GM23338 (cell line): ENCODE measurements at places on chromosomes 5 and 9. TPM values are rescaled to one million over a fixed set of nuclear protein-coding genes. Genes with fewer than 3 reads are reported as not detected.
A peak's percentile ranks its signal among the peaks of the same experiment; 100 is the strongest.

DNA sequence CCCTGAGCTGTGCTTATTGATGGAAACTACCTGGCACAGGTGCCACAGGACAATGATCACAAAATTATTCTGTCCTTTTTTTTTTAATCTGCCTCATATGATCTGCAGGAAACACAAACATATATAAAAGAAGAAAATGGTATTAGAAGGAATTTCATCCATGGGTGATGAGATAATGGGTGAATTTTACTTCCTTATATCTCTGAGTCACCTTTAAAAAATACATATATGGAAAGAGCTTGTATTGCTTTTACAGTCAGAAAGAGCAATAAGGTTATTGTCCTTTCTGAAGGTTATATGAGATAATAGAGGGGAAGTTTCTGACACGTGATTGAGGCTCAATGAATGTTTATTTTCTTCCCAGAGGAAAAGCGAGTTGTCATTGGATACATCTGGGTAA lies 31.6 kb downstream of the NEURL1B start:
- no peaks in the 10 kb centered on the region for H3K36me3 ChIP-seq
- DNase-seq, result no peak
- no peaks in the 10 kb centered on the region for H3K4me1 ChIP-seq
- no peaks in the 10 kb centered on the region for H3K27me3 ChIP-seq
- H3K27ac ChIP-seq, result no peak overlapping the region
- H3K4me3 ChIP-seq, result no peak overlapping the region

DNA sequence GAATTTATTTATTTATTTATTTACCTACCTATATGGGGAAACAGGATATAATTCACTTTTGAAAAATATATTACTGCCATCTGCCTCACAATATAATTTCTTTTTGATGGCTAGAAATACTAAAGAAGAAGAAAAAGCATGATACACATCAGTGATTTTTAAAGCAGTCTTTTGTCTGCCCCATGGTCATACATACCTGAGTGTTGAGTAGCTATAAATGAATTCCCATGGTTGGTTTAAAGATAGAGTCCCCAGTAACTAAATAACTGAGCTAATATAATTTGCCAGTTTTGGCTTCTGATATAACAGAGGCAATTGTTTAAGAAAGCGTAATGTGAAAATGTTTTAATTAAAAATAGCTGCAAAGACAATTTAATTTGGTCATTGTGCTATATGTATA lies 447.8 kb downstream of the PDE4D start:
- H3K4me3 ChIP-seq, result no peak overlapping the region
- no peaks in the 10 kb centered on the region for H3K36me3 ChIP-seq
- no peak for DNase-seq
- H3K27ac ChIP-seq, result no peak overlapping the region

FRMPD1 gene
- 0.12 and 0.63 TPM in 2 replicates for total RNA-seq

ELAVL2 gene
- total RNA-seq, result 39.0 and 42.4 TPM in 2 replicates

GRCh38 chr5:43432486-43433375 lies 20.5 kb upstream of the CCL28 start:
- H3K27me3 ChIP-seq, result no peaks in the 10 kb centered on the region
- no peaks in the 10 kb centered on the region for H3K36me3 ChIP-seq
- no peak for DNase-seq

GRCh38 chr9:122091682-122092592 lies 1.2 kb downstream of the TTLL11 start:
- H3K27ac ChIP-seq, result no peak overlapping the region
- H3K36me3 ChIP-seq, result no peaks in the 10 kb centered on the region
- no peaks in the 10 kb centered on the region for H3K4me1 ChIP-seq

DNA sequence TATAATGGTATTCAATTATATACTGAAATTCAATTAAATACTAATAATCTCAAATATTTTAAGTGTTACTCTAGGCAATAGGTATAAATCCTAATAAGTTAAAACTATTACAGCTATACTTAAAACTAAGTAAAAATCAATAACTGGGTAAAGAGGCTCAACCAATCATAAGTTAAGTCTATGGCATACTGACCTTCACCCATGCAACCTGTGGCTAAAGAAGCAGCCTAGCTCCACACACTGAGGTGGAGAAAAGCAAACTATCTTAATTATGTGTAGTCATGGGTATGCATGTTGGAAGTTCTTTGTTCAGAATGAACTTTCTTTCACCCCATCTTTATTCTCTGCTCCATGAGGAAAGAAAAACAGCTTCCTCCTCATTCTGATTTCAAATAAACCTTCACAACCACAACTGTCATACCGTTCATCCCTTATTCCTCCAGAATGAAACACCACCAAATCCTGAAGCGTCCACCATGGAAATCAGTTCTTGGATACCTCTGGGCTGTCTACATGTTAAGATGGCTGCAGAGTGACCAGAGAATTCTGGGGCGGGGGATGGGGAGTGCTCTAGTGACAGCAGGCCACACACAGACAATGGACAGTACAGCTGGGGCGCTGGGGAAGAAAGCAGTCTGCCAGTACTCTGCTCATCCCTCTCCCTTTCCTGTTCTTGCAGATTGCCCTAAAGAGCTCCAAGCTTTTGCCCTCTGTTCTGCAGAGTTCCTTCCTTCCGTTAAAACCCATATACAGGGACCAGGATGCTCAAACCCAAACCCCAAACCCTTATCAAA lies 62.3 kb downstream of the RIGI start:
- peak; percentile 12 for DNase-seq
- no peaks in the 10 kb centered on the region for H3K27me3 ChIP-seq
- no peak overlapping the region for H3K27ac ChIP-seq
- H3K4me3 ChIP-seq, result no peak overlapping the region

SPACA9 gene
- 0.78 and 1.5 TPM in 2 replicates for total RNA-seq

- no peak overlapping the region for H3K27ac ChIP-seq
- no peak overlapping the region for H3K4me3 ChIP-seq
- DNase-seq, result no peak
Observed at GRCh38 chr9:114603248-114603647, 7.8 kb upstream of the TMEM268 start.

DNA sequence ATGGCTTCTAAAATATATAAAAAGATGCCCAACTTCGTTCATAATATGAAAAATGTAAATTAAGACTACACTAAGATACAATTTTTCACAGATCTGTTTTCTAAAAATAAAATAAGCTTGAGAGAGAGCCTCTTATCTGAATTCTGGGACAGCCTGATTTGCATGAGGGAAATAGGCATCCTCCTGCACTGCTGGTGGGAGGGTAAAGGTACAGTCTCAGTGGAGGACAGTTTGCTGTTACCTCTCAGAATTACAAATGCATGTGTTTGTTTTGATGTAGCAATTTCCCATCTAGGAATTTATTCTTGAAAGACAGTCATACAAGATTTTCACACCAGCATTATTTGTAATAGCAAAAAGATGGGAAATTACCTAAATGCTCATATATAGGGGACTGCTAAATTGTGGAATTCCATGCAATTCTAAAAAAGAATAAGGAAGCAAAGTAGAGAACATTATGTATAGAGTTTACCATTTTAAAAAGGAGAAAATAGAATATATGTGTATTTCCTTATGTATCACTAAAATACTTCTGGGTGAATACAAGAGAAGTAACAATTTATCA lies 75.7 kb downstream of the ZSWIM6 start:
- H3K27me3 ChIP-seq, result no peaks in the 10 kb centered on the region
- no peak for DNase-seq
- peaks cover 46% of the 10 kb centered on the region for H3K4me1 ChIP-seq
- peak overlapping the region; percentile 48 for H3K4me3 ChIP-seq

GRCh38 chr5:69329905-69330489 lies 2.6 kb downstream of the CCDC125 start:
- no peaks in the 10 kb centered on the region for H3K27me3 ChIP-seq
- H3K4me3 ChIP-seq, result no peak overlapping the region
- no peak for DNase-seq
- no peak overlapping the region for H3K27ac ChIP-seq
- no peaks in the 10 kb centered on the region for H3K36me3 ChIP-seq

DNA sequence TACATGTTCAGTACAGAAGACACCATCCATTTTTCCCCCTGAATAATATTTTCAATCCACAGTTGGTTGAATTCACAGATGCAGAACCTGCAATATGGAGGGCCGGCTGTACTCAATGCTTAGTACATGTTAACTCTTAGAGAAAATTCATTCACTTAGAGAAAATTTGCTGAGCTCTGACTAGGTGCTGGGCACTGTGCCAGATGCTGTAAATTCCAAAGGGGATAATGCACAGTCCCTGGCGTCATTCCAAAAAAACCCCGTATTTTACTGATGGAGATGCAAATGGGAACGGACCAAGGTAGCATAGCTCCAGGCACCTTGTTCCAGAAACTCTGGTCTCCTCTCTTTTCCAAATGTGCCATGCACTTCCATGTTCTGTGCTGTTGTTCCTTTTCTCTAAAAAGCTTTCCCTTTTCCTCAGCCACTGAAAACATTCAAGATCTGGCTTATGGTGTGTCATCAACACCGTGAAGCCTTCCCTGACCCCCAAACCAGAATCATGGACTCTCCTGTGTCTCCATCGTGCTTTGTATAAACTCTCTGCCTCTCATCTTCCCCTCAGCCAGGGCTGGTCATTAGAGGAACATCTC lies 55.7 kb upstream of the COL15A1 start:
- no peak for DNase-seq
- H3K27me3 ChIP-seq, result no peaks in the 10 kb centered on the region
- H3K4me3 ChIP-seq, result no peak overlapping the region
- no peaks in the 10 kb centered on the region for H3K4me1 ChIP-seq

GABBR2 gene
- 0.50 and 1.3 TPM in 2 replicates for total RNA-seq

- H3K27me3 ChIP-seq, result peaks cover 36% of the 10 kb centered on the region
- no peak overlapping the region for H3K27ac ChIP-seq
- peaks cover 10% of the 10 kb centered on the region; the same call in 1 of the 2 replicates for H3K4me1 ChIP-seq
Observed at GRCh38 chr5:91281401-91281800, 101.7 kb downstream of the ARRDC3 start.

OLFML2A gene
- total RNA-seq, result 6.4 and 6.7 TPM in 2 replicates

GRCh38 chr9:124306098-124306735 lies 48.5 kb downstream of the NEK6 start:
- no peaks in the 10 kb centered on the region for H3K36me3 ChIP-seq
- H3K27ac ChIP-seq, result no peak overlapping the region
- no peaks in the 10 kb centered on the region for H3K4me1 ChIP-seq

DNA sequence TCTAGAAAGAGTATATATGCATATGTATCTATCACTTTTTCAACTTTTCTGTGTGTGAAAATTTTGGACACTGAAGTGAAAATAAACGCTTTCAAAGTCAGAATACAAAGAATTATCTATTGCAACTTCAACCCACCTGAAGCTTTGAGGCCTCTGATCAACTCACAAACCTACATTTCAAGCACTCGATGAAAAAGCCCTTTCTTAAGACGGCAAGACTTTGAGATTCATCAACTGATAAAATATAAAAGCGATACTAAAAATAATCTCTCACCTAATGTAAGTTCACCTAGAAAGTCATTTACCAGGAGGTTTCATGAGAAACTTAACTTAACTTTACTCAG lies 1.2 kb downstream of the GOLPH3 start:
- peak overlapping the region; percentile 95 for H3K4me3 ChIP-seq
- H3K27ac ChIP-seq, result peak overlapping the region; percentile 99
- H3K36me3 ChIP-seq, result peaks cover 17% of the 10 kb centered on the region; the same call in 1 of the 2 replicates
- H3K4me1 ChIP-seq, result peaks cover 7% of the 10 kb centered on the region
- no peaks in the 10 kb centered on the region for H3K27me3 ChIP-seq

DNA sequence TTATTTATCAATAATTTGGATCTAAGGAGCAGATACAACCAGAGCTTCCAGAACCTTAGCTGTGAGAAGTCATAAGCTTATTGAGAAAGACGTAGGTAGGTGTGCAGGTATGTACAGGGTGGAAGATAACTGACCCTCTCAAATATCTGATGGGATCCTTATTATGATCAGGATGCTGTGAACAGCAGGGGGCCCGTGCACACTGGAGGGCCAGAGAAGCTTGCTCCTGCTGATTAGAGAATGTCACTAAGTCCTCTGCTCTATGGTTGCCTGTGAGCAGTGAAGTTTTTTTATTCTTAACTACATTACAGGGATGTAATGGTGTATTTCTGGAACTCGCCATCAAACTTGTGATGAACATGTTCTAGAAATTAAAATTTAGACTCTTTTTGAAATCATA lies 108.9 kb upstream of the POU5F2 start:
- H3K27me3 ChIP-seq, result no peaks in the 10 kb centered on the region
- no peaks in the 10 kb centered on the region for H3K36me3 ChIP-seq
- H3K4me1 ChIP-seq, result no peaks in the 10 kb centered on the region
- H3K4me3 ChIP-seq, result no peak overlapping the region

DNA sequence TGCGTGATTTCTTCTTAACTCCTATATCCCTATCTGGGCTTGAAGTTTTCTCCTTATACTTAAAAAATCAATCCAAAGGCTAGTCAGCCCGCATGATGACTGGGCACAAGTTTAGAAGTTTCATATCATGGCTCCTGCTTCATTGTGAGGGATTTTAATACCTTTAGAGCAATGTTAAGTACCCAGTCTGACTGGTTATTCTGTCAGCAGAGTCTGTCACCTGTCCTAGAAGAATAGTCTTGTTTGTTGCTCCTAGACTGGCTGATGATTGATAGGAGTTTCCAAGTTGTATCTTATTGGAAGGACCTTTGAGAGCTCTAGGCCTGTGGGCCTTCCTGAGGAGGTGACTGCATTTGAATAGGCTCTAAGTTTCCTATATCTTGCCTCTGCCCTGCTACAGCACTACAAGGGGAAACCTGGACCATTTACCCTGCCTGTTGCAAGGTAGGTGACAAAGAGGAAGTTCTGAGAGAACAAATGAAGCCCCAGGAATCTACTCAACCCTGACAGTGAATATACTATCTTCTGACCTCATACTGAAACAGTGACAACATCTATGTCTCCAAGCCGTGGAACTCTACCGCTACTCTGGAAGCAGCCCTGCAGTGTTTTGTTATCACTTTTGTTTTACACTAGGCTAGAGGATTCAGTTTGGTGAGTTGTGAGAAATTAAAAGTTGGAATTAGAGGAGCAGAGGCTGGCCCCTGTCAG lies 66.5 kb downstream of the F2RL2 start:
- H3K27ac ChIP-seq, result no peak overlapping the region
- no peak for DNase-seq
- H3K4me3 ChIP-seq, result no peak overlapping the region
- H3K4me1 ChIP-seq, result no peaks in the 10 kb centered on the region

DNA sequence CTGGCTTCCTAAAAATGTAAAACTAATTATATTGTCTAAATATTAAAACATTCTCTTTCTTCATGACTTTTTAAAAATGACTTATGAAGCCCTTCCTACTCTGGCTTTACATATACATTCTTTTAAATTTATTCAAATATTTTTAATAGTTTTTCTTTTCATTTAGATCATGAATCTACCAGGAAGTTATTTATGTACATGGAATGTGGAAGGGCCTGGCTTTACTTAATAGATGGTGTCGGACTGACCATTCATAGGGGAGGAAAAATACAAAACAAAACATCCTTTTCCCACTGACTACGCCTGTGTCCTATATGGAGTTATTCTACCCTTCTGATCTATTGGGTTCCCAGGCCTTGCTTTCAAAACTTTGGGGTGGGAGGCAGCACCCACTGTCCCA lies 129.8 kb downstream of the MACROH2A1 start:
- no peak for DNase-seq
- no peak overlapping the region for H3K4me3 ChIP-seq
- no peaks in the 10 kb centered on the region for H3K36me3 ChIP-seq
- H3K4me1 ChIP-seq, result no peaks in the 10 kb centered on the region
- H3K27me3 ChIP-seq, result no peaks in the 10 kb centered on the region
- no peak overlapping the region for H3K27ac ChIP-seq

- H3K27me3 ChIP-seq, result no peaks in the 10 kb centered on the region
- no peak for DNase-seq
- no peak overlapping the region for H3K27ac ChIP-seq
- H3K4me1 ChIP-seq, result no peaks in the 10 kb centered on the region
- no peak overlapping the region for H3K4me3 ChIP-seq
Observed at GRCh38 chr5:42349163-42349562, 74.1 kb upstream of the GHR start.

CSF1R gene
- total RNA-seq, result not detected in 2 replicates

COX7C gene
- total RNA-seq, result 842 and 1,082 TPM in 2 replicates
